ENCODE measurements at places on chromosomes 2 and 18.

DNA sequence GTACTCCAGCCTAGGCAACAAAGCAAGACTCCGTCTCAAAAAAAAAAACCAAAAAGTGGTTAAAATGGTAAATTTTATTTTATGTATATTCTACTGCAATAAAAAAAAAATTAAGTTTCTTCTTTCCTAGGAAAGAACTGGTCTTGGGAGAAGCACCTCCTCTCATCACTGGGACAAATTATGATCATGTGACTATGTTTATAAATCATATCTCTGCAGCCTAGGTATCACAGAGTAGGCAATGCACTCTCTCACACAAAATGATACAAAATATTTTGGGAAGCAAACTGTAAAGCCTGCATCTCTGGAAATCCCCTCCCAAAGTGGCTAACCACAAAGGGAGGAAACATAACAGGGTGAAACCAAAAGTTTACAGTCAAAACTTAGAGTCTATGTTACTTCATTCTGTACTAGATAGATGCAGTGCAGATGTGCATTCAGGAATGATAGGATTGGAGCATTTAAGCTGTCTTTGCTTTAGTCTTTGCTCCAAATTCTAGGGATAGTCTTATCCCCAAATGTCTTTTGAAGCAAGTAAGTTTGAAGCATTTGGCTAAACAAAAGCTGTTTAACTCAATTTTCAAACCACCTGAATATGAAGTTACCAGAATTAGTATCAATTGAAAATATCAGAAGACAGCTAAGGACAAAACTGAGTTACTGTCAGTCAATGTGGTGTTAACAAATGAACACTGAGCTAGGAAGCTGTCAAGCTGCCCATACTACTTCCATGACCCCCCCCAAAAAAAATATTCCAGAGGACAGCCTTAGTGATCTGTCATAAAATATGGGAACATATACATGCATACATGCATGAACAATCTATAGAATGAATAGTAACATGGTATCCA is 21.1 kb upstream of the MALT1 start:
- DNase-seq, result no peak

GRCh38 chr2:145654746-145655145 is 1134.8 kb upstream of the ZEB2 start:
- DNase-seq, result no peak

DNA sequence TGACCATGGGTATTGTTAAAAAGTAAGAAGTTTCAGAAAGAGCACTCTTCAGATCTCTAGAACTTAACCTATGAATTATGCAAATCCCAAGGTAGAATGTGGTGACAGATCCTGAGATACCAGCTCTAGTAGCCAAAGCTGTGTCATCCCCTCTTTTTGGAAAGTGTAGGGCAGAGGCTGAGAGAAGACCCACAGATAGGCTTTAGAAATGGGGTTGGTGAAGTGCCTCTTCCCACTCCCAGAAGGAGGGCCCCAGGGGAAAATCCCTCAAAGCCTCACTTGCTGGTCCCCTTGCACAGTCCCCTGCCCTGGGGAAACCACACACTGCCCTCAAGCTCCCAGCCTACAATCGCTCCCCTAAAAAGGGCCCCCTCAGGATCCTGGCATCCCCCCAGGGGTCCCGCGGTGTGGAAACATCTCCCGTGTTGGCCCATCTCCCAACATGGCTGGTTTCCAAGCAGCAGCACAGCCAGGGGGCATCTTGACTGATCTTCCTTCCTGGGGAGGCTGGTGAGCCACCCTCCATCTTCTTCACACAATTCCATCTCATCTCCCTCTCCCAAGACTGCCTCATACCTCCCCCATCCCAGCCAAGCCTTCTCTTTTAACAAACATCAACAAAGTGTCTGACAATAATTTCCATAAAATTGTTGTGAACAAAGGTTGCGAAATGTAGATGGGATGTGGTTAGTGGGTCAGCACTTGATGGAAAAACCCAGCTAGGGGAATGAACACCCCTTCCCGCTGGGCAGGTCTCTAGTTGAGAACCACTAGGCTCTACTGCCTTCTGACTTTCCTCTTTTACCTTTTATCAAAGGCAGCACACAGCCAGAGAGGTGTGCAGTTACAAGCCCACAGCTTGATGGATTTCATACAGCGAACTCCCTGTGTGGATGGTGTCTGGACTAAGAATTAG is 25.1 kb downstream of the MAL start:
- DNase-seq, result no peak

GRCh38 chr2:17115466-17115865 is 402.8 kb downstream of the RAD51AP2 start:
- DNase-seq, result no peak
